ENCODE measurements at places on chromosomes 2 and 18.

GRCh38 chr2:112957511-112957910, 20.3 kb upstream of the IL36G start:
- no peak for DNase-seq

DNA sequence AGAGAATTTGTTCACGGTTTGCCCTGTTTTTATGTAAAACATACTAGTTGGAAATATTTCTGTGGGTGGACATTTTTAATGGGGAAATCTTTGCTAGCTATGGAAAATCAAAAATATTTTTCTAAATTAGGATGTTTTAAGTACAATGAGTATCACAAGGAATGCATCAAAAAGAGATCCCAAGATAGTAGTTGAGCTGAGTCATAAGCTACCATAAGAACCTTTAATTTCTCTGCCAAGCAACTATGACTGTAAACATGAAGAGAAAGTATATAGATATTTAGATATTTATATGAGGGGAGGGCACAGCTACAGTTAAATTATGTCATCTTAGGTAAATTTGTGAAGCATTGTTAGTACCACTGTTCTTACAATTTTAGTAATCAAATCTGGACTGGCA, 646.2 kb downstream of the XIRP2 start:
- DNase-seq: no peak

DNA sequence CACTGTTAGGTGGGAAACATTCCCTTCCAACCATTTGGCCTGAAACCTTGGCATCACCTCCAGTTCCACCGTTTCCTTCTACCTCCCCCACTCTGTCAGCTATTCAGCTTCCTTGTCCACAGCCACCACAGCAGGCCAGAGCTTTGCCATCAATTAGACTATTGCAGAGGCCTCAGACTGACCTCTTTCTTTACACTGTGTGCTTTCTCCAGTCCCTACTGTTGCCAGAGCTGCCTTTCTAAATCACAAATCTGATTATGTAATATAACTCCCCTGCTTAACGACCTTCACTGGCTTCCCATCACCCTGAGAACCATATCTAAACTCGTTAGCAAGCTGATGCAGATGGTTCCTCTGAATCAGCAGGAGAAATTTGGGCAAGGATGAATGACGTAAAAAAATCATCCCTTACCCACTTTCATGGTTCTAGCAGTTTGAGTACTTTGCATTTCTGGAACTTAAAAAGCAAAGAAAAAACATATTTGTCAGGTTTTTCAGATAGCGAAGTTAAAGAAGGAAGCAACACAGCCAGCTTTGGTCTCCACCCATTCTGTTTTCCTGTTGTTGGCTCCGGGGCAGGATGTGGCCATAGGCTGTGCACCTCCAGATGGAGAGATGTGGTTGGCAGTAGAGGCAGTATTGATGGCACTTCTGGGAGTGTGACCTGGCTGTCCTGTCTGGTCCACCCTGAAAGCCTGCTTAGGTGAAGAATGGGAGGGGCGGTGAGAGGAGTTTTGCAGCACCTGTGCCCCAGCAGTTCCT, 422.1 kb downstream of the PARD3B start:
- peak; percentile 29 for DNase-seq

GRCh38 chr2:78115291-78115690, 593.1 kb upstream of the LRRTM4 start:
- no peak for DNase-seq

- no peak for DNase-seq
Observed at GRCh38 chr2:8819194-8819593, 18.2 kb downstream of the KIDINS220 start.

- DNase-seq: no peak
Observed at GRCh38 chr2:70005752-70006446, 44.5 kb upstream of the ASPRV1 start.

GRCh38 chr2:178419123-178419522, 31.9 kb downstream of the PRKRA start:
- no peak for DNase-seq

Measured in activated T-cell treated with anti-CD3 and anti-CD28 coated beads, Interleukin-2, amount 50 U/mL, for 4 hours (primary cell).